ENCODE measurements at places on chromosomes 1 and 21.

- DNase-seq, result no peak
These were observed 28.0 kb upstream of the GLIS1 start for GRCh38 chr1:53766831-53767405.

DNA sequence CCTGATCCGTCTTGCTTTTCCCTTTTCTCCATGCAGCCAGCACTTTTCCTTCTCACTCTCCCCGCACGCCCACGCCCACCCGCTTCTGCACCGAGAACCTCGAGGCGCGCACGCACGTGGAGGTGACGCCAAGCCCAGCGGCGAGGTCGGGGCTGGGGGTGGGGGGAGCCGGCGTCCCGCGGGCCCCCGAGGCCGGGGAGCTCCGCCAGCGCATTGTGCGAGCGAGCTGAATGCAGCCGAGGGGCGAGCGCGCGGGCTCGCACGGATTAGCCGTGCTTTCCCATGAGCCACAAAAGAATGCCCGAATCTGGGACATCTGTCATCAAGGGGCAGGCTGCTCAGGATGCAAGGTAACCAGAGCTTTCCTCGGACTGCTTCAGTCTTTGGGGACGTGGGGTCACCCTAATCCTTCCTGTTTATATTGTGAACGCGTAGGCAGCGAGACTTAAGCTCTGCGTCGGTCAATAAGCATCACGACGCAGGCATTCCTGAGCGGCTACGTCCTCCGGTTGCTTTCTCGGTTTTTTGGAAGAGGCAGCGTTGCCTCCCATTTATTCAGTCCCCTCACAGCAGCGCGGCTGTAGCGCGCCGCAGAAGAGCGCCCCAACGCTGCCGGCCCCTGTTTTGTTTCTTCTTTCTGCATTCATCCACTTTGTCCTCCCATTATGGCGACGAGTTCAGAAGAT is 67.3 kb upstream of the AKT3 start:
- DNase-seq, result no peak

DNA sequence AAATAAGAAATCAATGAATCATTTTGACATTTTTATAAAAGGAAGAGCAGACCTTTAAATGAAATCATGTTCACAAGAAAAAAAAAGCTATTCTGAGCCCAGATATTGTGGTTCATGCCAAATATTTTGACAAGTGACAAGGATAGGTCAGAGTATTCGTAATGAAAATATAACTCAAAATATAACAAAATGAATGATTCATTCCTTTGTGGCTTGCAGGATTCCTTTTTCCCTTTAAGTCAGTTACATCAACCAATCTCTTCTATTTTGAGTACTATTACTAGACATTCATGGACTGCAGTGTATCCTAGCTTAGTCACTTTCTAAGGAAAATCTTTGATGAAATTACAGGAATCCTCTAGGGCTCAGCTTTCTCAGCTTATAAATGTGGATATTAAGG is 188.7 kb downstream of the COL11A1 start:
- no peak for DNase-seq

GRCh38 chr21:46542588-46543124 is 62.2 kb downstream of the S100B start:
- DNase-seq, result no peak

- no peak for DNase-seq
These were observed 92.9 kb downstream of the DPYD start for GRCh38 chr1:97827887-97828286.

DNA sequence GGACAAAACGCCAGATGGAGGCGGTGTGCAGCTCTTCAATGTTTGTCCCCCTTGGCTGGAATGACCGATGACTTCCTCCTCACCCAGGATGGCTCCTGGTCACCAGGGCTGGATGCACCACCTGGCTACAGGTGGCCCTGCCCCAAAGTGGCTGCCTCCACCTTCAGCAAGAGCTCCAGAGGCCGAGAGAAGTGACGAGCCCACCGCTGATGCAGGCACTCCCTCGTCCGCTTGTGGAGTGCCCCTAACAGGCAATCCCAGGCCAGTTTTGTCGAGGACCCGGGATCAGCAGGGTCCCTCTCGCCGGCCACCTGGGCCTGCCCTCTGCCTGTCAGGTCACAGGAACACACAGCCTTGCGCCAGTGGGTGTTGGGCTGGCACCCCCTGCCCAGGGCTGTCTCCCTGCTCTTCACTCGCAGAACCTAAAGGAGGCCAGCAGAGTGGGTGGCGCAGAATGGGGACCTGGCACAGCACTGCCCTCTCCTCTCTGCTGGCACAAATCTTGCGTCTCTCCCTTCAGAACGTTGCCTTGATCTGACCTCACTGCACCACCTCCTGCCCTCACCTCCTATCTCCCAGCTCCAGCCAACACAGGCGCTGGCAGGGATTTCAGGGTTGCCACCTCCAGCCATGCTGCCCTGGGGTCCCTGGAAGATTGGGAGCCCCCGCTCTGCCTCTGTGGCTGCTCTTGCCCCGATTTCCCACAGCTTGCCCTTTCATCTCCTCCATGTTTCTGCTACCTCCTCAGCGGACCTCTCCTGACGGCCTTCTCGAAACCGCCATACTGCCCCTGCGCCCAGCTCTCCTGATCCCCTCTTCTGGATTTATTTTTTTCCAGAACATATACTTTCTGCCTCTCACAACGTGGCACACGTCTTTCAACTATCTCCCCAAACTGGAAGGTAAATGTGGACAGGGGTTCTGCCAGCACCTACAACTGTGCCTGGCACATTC is 38.6 kb downstream of the SLC45A1 start:
- no peak for DNase-seq

DNA sequence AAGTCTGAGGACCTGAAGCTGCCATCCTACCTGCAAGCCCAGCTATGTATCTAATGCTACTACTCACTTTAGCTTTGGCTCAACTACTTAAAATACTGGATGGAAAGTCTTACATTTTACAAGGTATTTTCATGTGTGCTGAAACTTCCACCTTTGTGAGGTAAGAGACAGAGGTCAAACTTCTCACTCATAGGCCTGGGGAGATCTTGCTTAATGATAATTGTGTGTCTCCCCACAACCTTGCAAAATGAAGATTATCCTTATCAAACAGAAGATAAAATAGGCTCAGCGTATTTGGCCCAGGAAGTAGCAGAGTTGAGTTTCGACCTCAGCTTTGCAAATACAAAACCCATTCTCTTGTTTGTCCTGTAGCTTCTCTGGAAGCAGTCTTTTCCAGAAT is 63.7 kb downstream of the CENPF start:
- DNase-seq, result no peak

DNA sequence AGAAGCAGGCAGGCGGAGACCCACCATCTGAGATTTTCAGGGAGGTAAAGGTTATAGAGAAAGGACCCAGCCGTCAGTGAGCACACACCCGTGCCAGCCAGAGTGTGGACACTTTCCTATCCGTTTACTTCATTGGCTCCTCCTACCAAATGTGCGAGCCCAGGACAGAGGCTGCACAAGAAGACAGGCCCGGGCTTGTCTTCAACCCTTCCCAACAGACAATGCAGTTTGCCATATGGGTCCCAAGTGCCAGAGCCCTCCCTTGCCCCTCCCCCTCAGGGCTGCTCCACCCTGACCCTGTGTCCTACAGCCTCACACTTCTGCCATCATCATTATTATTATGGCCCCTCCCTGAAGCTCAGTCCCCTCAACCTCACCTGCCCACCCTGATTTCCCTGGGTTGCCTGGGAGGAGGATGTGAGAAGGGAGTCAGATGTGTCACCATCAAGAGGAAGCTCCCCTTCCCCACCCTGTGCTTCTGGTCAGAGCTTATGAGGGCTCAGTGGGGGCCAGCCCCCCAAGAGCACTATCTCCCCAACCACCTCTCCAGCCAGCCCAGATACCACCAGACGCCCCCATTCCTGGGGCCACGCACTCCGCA is 9.4 kb downstream of the LAPTM5 start:
- no peak for DNase-seq

- DNase-seq, result no peak
These were observed 11.3 kb downstream of the PANK4 start for GRCh38 chr1:2514863-2515762.

- no peak for DNase-seq
These were observed at the start of gene AKT3 for GRCh38 chr1:243850202-243850451. AKT3 (minus strand) TSS chr1:243850243; CDS start chr1:243843170, 7,073 bp downstream.

DNA sequence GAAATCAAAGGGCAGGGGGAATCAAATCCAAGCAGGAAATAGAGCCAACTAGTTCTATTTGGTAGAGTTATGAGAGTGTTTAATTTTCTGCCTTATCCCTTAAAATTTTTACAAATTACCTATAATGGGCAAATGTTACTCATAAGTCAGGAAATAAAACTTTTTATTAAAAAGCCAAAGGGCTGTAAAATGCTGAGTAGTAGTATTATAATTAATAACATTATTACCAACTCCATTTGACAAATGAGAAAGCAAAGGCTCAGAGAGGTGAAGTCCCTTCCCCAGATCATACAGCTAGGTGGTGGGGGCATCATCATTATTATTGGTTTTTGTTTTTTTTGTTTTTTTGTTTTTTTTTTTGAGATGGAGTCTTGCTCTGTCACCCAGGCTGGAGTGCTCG is 3.4 kb downstream of the SELENON start:
- DNase-seq, result no peak

- peak; percentile 16 for DNase-seq
These were observed 1.8 kb downstream of the PTTG1IP start for GRCh38 chr21:44871576-44872269.

DNA sequence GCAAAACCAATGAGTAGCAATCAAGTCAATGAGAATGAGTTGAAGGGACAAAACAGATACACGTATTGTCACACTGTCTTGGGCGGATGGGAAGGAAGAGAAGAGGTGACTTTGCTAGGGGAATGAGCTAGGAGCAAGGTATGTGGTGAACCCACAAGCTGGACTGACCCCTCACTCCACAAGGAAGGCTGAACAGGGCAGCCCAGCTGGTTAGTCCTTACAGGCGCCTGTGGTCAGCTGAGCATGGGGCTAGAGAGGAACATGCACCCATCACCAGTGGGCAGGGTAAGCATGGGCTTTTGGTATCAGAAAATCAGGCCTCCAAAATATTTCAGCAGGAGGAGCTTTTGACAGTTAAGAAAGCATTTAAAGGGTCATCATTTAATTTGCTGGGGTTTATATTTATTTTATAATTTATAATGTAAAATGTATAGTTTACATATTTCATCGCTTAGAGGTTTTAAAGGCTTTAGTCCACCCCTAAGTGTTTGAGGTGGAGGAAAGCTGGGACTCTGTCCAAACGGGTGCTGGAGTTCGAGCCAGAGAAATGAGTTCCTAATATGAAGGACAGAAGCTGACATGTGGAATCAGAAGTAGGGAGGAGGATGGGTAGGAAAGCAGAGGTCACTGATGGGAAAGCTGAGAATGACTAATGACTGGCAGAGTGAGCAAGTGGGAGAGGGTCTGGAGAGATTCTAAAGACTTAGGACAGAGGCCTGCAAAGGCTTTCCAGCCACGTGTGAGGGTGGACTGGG is 22.0 kb upstream of the ACBD6 start:
- DNase-seq, result no peak

- peak; percentile 43 for DNase-seq
These were observed 699 bp upstream of the NES start for GRCh38 chr1:156677616-156678596.

DNA sequence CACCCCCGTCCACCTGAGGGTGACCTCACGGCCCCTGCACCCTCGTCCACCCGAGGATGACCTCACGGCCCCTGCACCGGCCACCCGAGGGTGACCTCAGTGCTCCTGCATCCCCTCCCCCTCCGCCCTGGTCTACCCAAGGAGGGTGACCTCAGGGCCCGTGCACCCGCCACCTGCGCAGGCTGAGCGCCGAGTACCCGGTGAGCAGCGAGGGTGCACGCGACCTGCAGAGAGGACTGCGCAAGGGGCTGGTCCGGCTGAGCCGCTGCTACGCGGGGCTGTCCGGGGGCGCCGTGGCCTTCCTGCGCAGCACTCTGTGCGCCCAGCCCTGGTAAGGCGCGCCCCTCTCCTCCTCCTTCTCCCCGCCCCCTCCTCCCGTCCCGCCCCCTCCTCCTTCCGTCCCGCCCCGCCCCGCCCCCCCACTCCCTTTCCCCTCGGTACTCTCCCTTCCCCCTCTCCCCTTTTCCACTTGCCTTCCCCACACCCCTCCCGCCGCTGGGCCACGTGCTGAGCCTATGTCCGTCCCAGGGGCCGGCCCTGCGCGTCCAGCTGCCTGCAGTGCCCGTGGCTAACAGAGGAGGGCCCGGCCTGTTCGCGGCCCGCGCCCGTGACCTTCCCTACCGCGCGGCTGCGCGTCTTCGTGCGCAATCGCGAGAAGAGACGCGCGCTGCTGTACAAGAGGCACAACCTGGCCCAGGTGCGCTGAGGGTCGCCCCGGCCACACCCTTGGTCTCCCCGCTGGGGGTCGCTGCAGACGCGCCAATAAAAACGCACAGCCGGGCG is 28.4 kb downstream of the TRIM11 start:
- peak; percentile 49 for DNase-seq

DNA sequence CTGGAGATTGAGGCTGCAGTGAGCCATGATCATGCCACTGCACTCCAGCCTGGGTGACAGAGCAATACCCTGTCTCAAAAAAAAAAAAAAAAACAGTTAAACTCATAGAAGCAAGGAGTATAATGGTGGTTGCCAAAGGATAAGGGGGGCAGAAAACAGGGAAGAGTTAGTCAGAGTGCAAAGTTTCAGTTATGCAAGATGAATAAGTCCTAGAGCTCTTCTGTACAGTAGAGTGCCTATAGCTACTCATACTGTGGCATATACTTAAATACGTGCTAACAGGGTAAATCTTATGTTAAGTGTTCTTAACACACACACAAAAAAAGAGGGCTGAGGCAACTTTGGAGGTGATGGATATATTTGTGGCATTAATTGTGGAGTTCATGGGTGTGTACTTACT is 75.6 kb upstream of the COA6 start:
- no peak for DNase-seq

GRCh38 chr1:99643021-99643779 is 2.7 kb upstream of the PALMD start:
- no peak for DNase-seq

- no peak for DNase-seq
These were observed 5.2 kb upstream of the HLX start for GRCh38 chr1:220873868-220874655.

- DNase-seq, result no peak
These were observed 71.4 kb downstream of the DDR2 start for GRCh38 chr1:162703708-162704107.

- DNase-seq, result no peak
These were observed 34.9 kb downstream of the SSBP3 start for GRCh38 chr1:54371038-54371941.

GRCh38 chr1:201358596-201358995 is 18.9 kb downstream of the TNNT2 start:
- DNase-seq, result no peak

GRCh38 chr1:157198619-157199420 is 60.6 kb upstream of the ETV3 start:
- no peak for DNase-seq

DNA sequence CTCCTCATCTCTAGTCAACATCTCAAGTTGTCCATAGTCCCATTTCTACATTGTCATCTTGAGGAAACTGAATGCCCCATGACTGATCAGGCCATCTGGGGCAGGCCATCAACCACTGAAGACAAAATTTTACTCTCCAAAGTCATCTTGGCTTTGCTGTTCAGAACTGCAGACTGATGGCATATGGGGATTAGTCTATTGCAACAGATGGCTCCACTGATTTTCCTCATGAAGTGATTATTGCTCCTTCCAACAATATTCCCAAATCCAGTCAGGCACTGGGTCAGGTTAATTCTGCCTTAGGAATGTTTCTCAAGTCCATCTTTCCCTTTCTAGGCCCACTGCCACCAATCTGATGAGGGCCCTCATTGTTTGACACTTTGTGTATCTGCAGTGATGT is 101.7 kb downstream of the ESRRG start:
- DNase-seq, result no peak

GRCh38 chr1:98035602-98036002 is 114.8 kb upstream of the DPYD start:
- DNase-seq, result no peak
